CD4-positive, alpha-beta memory T cell (primary cell): ENCODE measurements at places on chromosomes 4 and X. TPM values are rescaled to one million over a fixed set of nuclear protein-coding genes. Genes with fewer than 3 reads are reported as not detected.

Gene OPRPN
- total RNA-seq: not detected

Gene IL3RA
- not detected for total RNA-seq

Gene NIPAL1
- 3.0 TPM for total RNA-seq

- peak; percentile 33 for DNase-seq
These were observed 97.7 kb upstream of the PTPN13 start for GRCh38 chr4:86496094-86497080.

GRCh38 chrX:39576041-39576872 lies 521.5 kb downstream of the BCOR start:
- no peak for DNase-seq

DNA sequence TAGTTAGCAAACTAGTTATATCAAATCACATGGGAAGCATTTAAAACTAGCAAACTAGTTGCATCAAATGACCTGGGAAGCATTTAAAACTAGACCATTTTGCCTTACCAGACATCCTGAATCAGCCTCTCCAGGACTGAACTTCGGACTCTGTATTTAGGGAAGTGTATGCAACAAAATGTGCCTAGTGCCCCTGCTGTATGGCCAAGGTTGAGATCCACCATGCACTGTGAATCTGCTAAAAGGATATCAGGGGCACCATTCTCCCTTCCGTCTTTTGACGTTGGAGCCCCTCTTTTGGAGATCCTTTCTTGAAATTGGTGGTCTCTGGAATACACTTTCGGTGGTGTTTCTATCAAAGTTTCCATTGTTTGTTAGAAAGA lies 49.5 kb downstream of the CCNI start:
- DNase-seq: no peak

Gene HS6ST2
- total RNA-seq: not detected

Gene METAP1
- total RNA-seq: 36.7 TPM

Gene KLHL13
- not detected for total RNA-seq

- DNase-seq: peak; percentile 69
These were observed 2.7 kb upstream of the GEMIN8 start for GRCh38 chrX:14032406-14032805.

DNA sequence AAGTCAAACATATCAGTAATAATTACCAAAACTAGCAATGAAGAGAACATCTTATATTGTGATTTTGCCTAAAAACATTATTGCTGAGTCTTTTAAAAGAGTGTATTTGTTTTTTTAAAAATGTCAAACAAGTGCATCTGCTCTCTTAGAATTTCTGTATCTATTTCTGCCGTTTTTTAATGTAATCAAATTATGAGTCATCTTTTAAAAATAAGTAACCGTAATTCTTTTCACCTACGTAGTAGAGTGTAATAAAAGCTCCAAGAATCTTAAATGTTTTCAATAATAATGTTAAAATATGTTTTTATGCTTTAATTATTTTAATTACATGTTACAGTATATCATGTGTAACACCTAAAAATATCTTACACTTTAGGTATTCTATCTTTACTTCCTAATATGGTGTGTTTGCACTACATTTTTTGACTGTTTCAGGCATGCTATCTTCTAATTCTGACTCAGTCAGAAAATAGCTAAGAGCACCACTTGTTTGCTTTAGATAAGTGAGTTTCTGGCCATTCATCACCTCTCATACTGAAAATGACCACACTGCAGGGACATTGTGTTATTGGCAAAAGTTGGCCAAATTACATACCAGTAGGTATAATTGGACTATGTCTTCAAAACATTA lies 368.5 kb downstream of the PCDH7 start:
- DNase-seq: no peak

DNA sequence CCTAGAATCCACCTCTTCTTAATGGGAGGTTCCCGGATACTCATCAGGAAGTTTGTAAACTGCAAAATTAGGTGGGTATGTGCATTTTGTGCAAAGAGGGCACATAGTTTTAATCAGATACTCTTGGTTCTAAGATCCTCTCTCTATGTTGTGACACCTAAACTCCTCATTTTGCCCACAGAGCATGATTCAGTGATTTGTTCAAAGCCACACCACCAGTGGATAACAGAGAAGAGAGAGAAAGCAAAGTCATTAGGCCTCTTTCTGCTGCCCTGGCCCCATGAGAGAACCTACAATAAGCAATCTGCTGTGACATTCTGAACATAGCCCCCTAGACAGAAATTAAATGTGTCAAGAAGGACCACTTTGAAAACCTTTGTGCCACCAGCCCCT lies 72.3 kb upstream of the STIM2 start:
- no peak for DNase-seq
